ENCODE measurements at places on chromosomes 7 and 10. TPM values are rescaled to one million over a fixed set of nuclear protein-coding genes. Genes with fewer than 3 reads are reported as not detected.

GRCh38 chr7:44819292-44819691 is 22.8 kb downstream of the PPIA start:
- H3K27ac ChIP-seq: no peak overlapping the region
- H3K27me3 ChIP-seq: no peaks in the 10 kb centered on the region
- H3K36me3 ChIP-seq: no peaks in the 10 kb centered on the region
- DNase-seq: no peak
- H3K4me3 ChIP-seq: no peak overlapping the region

GRCh38 chr10:27687326-27687725 is 58.3 kb downstream of the MKX start:
- H3K36me3 ChIP-seq: no peaks in the 10 kb centered on the region
- H3K27me3 ChIP-seq: no peaks in the 10 kb centered on the region
- no peak overlapping the region for H3K27ac ChIP-seq
- no peak overlapping the region for H3K4me3 ChIP-seq
- DNase-seq: no peak

ZCCHC24 gene
- 4.4 TPM for total RNA-seq

- H3K4me1 ChIP-seq: no peaks in the 10 kb centered on the region
- no peaks in the 10 kb centered on the region for H3K36me3 ChIP-seq
- no peak overlapping the region for H3K4me3 ChIP-seq
- no peak for DNase-seq
- H3K27ac ChIP-seq: no peak overlapping the region
Measured at GRCh38 chr10:84176351-84176750, 2.8 kb downstream of the GPR15LG start.

GRCh38 chr10:110317866-110318850 is 13.4 kb upstream of the SMNDC1 start:
- no peak overlapping the region for H3K4me3 ChIP-seq
- H3K27ac ChIP-seq: no peak overlapping the region
- peaks cover 11% of the 10 kb centered on the region for H3K4me1 ChIP-seq
- H3K36me3 ChIP-seq: no peaks in the 10 kb centered on the region
- peak; percentile 45 for DNase-seq
- no peaks in the 10 kb centered on the region for H3K27me3 ChIP-seq

DNA sequence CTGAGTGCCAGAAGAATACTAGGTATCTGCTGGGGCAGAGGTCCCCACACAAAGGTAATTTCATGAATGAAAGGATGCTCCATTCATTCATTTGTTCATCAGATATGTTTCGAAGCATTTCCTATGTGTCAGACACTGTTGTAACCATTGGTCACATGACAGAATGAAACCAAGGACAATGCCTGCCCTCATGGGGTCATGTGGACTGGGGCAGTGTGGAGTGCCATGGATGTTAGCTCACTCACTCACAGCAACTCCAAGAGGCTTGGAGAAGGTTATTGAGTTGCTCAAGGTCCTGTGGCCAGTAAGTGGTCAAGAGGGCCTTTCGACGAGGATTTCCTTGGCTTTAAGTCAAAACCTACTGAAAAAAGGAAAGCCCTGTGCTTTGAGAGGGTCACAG is 223.5 kb downstream of the ARHGAP12 start:
- no peaks in the 10 kb centered on the region for H3K27me3 ChIP-seq
- no peaks in the 10 kb centered on the region for H3K36me3 ChIP-seq
- no peak overlapping the region for H3K27ac ChIP-seq

GRCh38 chr10:33653584-33654367 is 319.3 kb upstream of the NRP1 start:
- DNase-seq: no peak
- no peaks in the 10 kb centered on the region for H3K4me1 ChIP-seq
- no peaks in the 10 kb centered on the region for H3K27me3 ChIP-seq
- no peak overlapping the region for H3K27ac ChIP-seq
- H3K4me3 ChIP-seq: no peak overlapping the region
- H3K36me3 ChIP-seq: no peaks in the 10 kb centered on the region

DNA sequence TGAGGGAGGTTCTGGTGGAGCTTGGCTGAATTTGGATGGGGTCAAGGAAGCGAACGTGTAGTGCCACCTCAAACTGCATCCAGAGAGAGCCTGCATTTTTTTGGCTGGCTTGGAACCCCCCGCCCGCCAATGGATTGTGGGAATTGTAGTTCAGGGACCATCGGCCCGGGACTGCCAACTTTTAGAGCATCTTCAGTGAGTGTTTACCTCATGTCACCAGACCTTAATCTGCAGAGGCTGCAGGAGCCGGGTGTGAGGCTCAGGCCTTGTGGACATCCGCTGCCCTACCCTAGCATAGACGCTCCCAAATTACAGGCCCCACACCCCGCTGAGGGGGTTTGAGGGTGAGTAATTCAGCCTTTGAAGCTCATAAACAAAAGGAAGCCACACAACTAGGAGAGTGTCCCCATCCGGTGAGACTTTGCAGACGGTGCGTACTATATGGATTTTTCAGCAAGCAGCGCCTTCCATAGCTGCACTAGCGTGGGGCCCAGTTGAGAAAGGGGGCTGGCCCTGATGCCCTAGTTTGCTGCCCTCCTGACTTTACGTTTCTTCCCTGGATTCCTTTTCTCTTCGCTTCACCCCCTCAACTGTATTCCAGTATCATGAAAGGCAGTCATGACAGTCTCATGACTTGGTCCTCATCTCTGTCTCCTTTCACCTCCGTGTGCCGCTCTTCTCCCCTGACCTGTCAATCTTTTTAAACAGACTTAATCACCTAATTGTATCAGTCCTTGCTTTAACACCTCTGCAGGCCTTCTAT is 717 bp downstream of the CNPY4 start:
- peaks cover 6% of the 10 kb centered on the region for H3K36me3 ChIP-seq
- peak overlapping the region; percentile 95 for H3K4me3 ChIP-seq
- DNase-seq: peak; percentile 90
- no peaks in the 10 kb centered on the region for H3K4me1 ChIP-seq
- no peak overlapping the region for H3K27ac ChIP-seq

DNA sequence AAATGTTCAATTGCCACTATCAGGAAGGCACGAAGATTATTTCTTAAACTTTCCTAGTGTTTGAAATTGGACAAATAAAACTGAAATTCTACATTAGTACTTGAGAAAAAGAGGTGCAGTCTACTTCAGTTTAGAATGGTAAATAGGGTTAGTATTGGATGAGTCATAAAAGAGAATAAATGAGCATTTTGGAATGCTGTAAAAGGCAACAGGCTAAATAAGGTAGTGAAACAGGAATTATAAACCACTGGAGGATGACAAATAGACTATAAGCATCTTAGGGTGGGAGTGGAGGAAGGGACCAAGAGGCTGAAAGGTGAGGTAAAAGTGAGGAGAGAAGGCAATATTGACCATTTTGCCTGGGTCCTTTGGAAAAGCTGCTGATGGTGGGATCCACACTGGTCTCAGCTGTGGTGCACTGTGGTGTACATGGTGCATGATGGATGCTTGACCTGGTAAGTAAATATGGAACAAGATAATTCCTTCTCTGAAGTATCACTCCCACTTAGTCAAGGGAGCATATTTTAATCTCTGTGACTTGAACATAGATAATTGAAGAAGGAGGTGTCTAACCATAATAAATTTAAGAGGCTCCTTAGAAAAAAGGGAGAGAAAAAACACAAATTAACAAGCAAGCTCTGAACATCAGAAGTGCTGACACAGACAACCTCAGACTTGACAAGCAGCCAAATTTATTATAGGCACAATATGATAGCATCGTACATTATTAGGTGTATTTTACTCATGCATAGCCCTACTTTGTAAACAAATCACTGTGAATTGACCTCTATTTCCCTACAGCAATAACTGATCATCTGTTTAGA is 76.4 kb upstream of the SCIN start:
- H3K36me3 ChIP-seq: no peaks in the 10 kb centered on the region
- H3K4me3 ChIP-seq: no peak overlapping the region
- H3K27ac ChIP-seq: no peak overlapping the region
- H3K27me3 ChIP-seq: no peaks in the 10 kb centered on the region

DNA sequence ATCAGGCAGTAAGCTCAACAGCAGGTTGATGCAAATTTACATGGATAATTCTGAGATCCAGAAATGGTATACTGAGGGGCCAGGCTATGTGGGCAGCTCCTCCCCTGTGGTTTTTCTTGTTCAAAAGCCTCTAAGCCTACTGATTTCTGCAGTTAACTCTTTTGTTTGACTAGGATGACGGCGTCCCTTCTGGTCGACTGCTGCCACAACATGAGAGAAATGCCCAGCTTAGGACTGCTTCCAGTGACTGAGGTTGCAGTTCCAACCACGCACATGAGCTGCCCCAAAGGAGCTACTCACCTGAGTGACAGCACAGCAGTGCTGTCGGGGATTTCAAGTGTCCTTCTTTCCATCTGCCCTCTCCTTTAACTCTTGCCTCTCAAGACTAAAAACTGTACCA is 973.0 kb upstream of the GHITM start:
- no peaks in the 10 kb centered on the region for H3K27me3 ChIP-seq
- H3K27ac ChIP-seq: no peak overlapping the region
- DNase-seq: peak; percentile 87
- no peak overlapping the region for H3K4me3 ChIP-seq
- H3K4me1 ChIP-seq: no peaks in the 10 kb centered on the region
- H3K36me3 ChIP-seq: no peaks in the 10 kb centered on the region

GRCh38 chr10:124197371-124198124 is 104.2 kb upstream of the CHST15 start:
- H3K27ac ChIP-seq: peak overlapping the region; percentile 30
- no peaks in the 10 kb centered on the region for H3K27me3 ChIP-seq
- no peak overlapping the region for H3K4me3 ChIP-seq
- peak; percentile 38 for DNase-seq
- no peaks in the 10 kb centered on the region for H3K4me1 ChIP-seq

OR2A7 gene
- 4.3 TPM for total RNA-seq

GRCh38 chr10:6053303-6053702 is 8.9 kb downstream of the IL2RA start:
- no peak for DNase-seq
- H3K36me3 ChIP-seq: no peaks in the 10 kb centered on the region
- H3K4me1 ChIP-seq: no peaks in the 10 kb centered on the region
- peaks cover 5% of the 10 kb centered on the region for H3K27me3 ChIP-seq

TMEM60 gene
- total RNA-seq: 20.0 TPM

GRCh38 chr7:117741962-117742361 is 131.3 kb downstream of the CTTNBP2 start:
- H3K4me3 ChIP-seq: no peak overlapping the region
- no peaks in the 10 kb centered on the region for H3K4me1 ChIP-seq
- peaks cover 5% of the 10 kb centered on the region for H3K36me3 ChIP-seq
- H3K27me3 ChIP-seq: no peaks in the 10 kb centered on the region
- H3K27ac ChIP-seq: no peak overlapping the region

- H3K4me1 ChIP-seq: no peaks in the 10 kb centered on the region
- DNase-seq: no peak
- H3K27me3 ChIP-seq: peaks cover 50% of the 10 kb centered on the region
- H3K27ac ChIP-seq: no peak overlapping the region
- no peaks in the 10 kb centered on the region for H3K36me3 ChIP-seq
Measured at GRCh38 chr10:114397651-114398145, 6.6 kb downstream of the AFAP1L2 start.

DNA sequence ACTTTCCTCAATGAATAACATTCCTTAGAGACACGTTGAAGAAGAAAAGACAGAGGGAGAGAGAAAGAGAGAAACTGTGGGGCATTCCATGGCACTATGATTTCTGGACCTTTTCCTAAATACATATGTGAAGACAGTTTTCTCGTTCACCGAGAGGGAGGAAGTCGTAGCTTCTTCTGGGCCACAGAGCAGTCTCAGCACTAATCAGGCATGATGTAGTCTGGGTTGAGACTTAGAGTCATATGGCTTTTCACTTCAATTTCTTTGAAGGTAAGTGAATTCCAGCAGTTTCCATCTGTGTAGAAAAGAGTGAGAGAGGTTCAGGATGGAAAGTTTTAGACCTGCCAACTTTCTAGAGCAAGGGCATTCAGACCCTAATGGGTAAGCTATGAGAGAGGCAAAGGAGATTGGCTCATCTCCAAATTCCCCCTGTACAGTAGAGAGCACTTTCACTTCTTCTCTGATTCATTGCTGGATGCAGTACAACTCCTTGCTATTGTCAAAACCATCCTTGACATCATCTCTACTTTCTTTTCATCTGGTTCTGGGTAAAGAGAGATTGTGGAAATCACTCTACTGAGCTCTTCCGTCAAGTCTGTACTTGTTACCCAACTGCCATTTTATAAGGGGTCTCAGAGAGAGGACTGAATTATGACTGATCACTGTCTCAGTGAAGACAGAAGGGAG is 31.5 kb upstream of the OR9A4 start:
- no peaks in the 10 kb centered on the region for H3K27me3 ChIP-seq
- H3K4me3 ChIP-seq: no peak overlapping the region
- H3K4me1 ChIP-seq: no peaks in the 10 kb centered on the region
- no peaks in the 10 kb centered on the region for H3K36me3 ChIP-seq

DNA sequence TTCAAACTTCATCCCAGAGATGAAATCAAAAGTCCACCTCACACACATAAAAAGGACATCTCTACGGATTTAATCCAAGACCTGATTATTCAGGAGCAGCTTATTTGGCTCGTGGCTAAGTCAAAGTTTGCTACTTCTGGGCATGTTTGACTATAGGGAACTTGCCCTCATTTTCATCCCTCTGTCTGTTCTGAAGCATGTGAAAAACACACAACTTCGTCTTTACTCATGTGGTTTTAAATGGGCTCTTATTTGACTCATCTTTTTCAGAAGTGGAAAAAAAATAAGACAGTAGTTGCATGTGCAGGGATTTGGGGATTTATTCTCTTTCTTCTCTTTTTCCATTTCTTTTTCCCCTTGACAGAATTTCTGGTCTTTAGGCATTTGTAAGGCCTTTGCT is 295.9 kb downstream of the TFEC start:
- no peaks in the 10 kb centered on the region for H3K4me1 ChIP-seq
- H3K36me3 ChIP-seq: no peaks in the 10 kb centered on the region
- H3K27ac ChIP-seq: no peak overlapping the region
- no peak for DNase-seq
- no peaks in the 10 kb centered on the region for H3K27me3 ChIP-seq
- H3K4me3 ChIP-seq: no peak overlapping the region

TBX20 gene
- total RNA-seq: 18.6 TPM

DBF4 gene
- 80.5 TPM for total RNA-seq

- H3K27ac ChIP-seq: peak overlapping the region; percentile 36
- DNase-seq: no peak
- peaks cover 51% of the 10 kb centered on the region for H3K36me3 ChIP-seq
- H3K4me3 ChIP-seq: no peak overlapping the region
Measured at GRCh38 chr7:32588657-32589056, 93.4 kb downstream of the AVL9 start.

DNA sequence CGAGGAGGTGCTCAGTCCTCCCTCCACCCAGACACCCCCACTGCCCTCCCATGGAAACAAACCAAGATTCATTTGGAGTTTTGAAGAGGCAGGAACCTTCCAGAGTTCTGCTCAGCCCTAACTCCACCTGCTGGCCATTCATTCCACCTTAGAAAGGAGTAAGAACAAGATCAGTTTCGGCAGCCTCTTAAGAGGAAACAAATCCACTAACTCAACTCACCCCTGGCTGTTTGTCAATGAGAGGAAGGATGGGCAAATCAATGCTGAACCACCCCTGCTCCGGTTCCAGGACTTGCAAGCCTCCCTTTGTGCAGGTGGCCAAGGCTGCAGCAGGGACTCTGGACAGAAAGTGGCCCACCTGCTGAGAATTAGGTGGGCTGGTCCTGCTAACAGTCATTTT is 26.2 kb downstream of the CCDC3 start:
- no peaks in the 10 kb centered on the region for H3K27me3 ChIP-seq
- peak; percentile 65 for DNase-seq
- no peaks in the 10 kb centered on the region for H3K36me3 ChIP-seq
- H3K4me3 ChIP-seq: no peak overlapping the region

CPEB3 gene
- total RNA-seq: 0.99 TPM

CASP7 gene
- 14.4 TPM for total RNA-seq
